Anterior cingulate cortex (tissue), 58 donors: ENCODE measurements at places on chromosomes 5 and 9.
A peak's percentile ranks its signal among the peaks of the same experiment; 100 is the strongest.

DNA sequence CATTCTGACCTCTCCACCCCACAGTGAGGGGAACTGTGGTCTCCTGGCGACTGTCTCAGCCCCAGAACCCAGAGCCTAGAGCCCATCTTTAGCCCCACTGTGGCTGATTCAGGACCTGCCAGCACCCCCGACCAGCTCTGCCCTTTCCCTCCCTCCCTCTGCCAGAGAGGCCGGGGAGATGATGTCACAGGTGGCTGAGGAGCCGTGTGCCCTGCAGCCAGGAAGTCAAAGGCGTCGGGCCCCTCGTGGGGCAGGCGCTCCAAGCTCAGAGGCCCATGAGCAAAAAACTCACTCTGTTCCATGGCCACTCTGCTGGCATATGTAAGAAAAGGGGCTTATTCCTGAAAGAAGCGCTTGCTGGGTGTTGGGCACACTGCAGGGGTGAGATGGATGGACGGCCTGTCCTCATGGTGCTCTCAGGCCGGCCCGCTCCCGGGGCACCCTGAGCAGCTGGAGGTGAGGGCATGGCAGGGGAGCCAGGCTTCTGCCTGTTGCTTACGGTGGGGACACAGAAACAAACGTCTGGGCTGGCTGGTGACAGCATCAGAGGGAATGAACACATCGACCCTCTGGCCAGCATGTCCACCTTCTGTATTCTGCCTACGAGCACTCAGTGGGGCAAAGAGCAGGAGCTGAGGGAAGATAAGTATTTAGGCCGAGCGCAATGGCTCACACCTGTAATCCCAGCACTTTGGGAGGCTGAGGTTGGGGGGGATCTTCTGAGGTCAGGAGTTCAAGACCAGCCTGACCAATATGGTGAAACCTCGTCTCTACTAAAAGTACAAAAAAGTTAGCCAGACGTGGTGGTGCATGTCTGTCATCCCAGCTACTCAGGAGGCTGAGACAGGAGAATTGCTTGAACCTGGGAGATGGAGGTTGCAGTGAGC is 41.1 kb downstream of the LAMC3 start:
- no peak for DNase-seq

DNA sequence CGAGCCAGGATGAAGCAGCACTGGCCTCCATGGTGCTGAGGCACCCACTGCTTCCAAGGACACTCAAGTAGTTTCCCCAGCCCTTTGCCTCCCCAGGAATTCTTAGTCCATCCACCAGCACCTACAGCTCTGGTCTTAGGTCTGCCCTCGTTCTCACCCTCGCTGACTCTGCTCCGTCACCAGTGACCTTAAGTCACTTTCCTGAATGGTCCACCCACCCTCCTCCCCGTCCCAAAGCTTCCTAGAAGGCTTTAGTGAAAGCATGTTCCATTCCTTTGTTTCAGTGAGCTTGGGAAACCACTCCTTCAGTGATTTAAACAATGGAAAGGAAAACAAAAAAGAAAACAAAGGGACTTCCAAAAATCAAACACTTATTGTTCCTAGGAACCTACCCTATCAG is 54.6 kb upstream of the MAP3K1 start:
- no peak for DNase-seq

GRCh38 chr5:133749331-133749985 is 137.1 kb upstream of the FSTL4 start:
- DNase-seq, result no peak

DNA sequence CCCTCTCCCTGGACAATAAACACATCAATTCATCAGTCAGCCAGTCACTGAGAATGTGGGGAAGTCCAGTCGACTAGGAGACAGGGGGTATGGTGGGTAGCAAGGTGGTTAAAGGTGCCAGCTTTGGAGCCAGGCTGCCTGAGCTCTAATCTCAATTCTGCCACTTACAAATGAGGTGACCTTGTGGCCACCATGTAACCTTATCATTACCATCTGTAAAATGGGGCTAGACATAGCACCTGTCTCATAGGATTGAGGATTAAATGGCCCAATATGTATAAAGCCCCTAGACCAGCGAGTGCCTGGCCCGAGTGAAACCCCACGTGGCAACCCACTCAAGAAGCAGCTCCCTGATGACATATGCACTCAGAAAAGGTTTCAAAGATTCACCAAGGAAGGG is 73.3 kb upstream of the TBC1D2 start:
- no peak for DNase-seq

GRCh38 chr9:37920471-37921167 is 16.7 kb upstream of the SLC25A51 start:
- DNase-seq, result no peak

GRCh38 chr9:122477346-122477745 is 380 bp downstream of the OR1J1 start:
- DNase-seq, result no peak

DNA sequence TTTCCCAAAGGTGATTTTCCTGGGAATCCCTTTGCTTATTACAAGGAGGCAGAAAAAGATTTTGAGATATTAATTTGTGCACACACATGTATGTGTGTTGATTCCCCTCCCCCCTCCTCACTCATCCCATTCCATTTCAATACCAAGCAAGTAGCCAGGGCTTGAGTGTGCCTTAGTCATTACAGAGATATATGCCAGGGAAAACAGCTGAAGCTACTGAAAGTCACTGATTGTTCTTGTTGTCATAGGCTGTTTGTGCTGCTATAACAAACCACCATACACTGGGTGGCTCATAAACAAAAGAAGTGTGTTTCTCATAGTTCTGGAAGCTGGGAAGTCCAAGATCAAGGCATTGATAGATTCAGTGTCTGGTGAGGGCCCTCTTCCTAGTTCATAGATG is 158.6 kb downstream of the BAAT start:
- peak; percentile 50 for DNase-seq

DNA sequence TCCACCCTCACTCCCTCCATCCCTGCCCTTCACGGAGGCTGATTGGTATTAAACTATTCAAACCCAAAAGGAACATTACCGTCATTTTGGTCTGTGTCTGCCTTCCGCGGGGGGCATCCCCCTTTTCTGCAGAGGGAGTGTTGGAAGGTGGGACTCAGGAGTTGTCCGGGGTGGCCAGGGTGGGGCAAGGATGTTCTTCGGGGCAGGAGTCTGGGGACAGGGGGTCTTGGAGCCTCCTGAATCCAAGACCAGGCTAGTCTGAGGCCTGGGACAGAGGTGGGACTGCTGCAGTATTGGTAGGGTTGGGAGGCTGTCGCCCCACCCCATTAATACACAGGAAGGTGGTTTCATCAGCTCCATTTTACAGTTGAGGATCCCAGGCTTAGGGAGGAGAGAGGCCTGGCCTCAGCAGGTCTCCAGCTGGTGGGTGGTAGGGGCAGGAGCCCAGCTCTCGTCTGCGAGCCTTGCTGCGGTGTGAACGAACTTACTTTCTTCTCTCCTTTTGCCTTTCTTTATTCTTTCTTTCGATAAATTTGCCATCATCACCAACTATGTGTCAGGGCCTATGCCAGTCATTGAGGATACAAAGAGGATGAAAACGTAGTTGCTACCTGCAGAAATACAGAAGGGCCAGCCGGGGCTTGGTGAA is 33.8 kb downstream of the DAB2IP start:
- no peak for DNase-seq

DNA sequence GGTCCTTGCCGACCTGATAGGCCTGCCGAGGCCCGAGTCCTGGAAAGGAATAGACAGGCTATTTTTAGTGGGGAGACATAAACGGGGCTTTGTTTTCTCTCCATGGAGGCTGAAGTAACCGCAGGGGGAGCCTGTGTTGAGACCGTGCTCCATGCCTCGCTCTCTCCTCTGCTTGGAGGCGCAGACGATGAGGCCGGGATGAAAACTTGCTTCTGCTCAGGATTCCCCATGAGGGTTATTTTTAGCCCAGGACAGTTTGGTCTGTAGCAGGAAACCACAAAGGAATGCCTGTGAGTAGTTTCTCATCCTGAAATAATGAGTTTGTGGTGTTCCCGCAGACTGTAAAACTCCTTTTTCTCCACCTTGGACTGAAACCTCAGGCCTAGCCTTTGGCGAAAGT is 81.9 kb upstream of the RARS1 start:
- no peak for DNase-seq

DNA sequence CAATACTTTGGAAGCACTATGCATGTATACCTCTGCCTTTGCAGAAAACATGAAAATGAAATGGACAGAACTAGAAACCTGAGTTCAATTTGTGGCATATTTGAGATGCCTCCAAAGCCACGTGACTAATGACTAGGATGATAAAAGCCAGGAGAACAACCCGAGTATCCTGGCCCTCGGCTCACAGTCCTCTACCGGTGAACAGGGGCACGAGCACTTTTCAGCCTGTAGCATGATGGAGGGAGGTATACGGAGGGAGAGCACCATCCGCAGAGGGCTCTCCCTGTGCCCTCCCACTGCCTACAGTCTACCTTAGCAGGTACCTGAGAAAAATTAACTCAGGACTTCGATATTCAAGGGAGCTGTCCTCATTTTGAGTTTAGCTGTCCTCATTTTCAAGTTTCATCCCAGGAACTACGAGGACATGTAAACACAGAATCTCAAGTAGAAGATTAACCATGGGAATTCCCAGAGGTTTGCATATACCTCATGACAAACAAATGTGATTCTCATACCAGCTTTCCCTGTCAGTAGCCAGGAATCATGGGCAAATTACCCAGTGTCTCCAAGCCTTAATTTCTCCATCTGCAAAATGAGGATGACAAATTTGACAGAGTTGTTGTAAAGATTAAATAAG is 249.3 kb downstream of the DNAH5 start:
- no peak for DNase-seq

DNA sequence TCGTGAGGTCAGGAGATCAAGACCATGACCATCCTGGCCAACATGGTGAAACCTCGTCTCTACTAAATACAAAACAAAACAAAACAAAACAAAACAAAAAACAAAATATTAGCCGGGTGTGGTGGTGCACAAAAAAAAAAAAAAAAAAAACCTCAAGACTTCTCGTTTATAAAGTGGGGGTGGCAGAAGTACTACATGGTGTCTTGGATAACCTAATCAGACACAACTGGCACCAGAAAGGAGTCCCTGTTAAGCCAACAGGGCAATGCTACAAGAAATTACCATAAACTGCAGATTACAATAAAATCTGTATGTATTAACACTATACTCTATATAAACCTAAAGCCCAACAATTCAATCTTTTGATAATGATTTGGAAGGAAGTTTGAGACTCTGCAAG is 50.0 kb downstream of the SERINC5 start:
- no peak for DNase-seq

GRCh38 chr9:121620777-121621449 is 30.5 kb upstream of the DAB2IP start:
- DNase-seq, result no peak

DNA sequence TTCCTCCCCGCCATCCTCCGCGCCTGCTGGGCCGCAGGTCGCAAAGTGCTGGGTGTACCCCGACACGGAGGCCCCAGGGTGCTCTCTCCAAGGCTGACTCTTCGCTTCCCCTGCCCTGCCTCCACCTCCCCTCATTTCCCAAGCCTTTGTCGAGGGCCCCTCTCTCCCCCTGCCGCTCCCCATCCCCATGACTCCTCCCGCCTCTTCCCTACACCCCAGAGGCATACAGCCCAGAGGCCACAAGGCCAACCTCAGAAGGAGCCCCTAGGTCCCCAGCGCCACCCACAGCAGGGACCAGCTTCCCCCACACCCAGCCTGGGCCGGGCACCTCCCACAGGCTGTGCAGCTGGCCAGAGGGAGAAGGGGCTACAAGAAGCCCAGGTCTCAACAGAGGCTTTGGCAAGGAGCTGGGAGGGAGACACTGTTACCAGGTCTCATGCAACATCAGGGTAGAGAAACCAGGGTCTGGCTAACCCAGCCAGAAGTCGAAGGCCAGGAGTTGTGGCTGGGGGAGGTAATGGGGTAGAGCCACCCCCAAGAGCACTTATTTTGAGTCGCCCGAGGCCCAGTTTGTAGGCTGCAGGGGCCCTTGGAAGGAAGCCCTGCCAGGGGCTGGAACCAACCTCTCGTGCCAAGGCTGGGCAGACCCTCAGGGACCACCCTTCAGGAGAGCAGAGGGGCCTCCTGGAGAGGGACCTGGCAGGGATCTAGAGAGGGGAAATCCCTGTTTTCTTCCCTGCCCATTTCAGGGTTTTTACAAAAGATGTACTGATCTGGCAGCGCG is 24.5 kb upstream of the SARDH start:
- DNase-seq, result no peak

DNA sequence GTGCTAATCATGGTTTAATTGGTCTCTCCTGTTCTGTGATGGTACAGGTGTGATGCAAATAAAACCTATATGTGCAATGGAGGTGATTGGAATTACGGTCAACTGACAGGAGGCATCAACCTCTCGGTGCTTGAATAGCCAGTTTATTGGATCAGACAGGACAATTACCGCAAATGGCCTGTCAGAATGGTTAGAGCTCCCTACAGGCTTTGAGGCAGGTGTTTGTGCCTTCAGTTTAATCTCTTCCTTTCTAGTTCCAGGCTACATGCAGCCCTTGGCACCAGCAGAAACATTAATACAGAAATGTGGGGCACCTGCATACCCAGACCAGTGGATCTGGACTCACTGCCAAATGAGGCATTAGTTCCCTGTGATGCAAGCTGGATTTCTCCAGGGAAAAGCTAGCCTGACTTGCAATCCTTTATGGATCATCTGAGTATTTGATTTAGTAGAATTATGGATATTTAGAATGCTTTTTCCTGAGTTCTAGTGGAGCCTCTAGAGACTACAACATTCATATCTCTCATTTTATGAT is 128.6 kb downstream of the MAT2B start:
- DNase-seq, result no peak

DNA sequence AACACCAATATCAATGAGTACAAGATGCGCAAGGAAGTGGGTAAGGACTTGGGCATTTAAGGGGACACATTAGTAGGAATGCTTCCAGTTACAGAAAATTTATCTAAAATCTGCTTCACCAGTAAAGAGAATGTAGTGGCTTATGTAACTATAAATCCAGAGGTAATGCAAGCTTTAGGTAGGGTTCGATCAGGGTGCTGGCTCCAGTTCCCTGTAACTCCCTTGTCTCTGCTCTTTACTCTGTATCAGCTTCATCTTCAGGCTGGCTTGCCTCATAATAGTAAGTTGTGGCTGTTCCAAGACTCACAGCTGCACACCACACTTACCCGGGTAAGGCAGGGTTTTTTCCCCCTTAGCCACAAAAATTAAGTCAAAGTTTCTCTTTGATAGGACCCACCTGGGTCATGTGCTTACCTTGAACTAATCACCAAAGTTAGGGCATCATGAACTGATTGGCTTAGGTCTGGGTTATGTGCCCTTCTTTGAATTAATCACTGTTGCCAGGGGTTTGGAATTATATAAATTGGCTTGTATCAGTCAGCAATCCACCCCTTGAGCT is 35.5 kb downstream of the ARHGEF37 start:
- DNase-seq, result no peak

DNA sequence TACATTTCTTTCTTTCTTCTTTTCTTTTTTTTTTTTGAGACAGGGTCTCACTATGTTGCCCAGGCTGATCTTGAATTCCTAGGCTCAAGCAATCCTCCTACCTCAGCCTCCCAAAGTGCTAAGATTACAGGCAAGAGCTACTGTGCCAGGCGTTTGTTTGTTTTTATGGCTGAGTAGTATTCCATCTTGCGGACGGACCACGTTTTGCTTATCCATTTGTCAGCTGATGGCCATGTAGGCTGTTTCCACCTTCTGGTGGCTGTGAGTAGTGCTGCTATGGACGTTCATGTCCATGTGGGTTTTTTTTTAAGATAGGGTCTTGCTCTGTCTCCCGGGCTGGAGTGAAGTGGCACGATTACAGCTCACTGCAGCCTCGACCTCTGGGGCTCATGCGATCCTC is 2.5 kb downstream of the DOK3 start:
- no peak for DNase-seq
